Dermis microvascular lymphatic vessel endothelial cell (primary cell): ENCODE measurements at places on chromosomes 12 and 14. TPM values are rescaled to one million over a fixed set of nuclear protein-coding genes. Genes with fewer than 3 reads are reported as not detected.

GRCh38 chr14:46574221-46574977 lies 77.2 kb downstream of the RPL10L start:
- DNase-seq, result peak; percentile 64

SOAT2 gene
- total RNA-seq, result not detected in 2 replicates

DNA sequence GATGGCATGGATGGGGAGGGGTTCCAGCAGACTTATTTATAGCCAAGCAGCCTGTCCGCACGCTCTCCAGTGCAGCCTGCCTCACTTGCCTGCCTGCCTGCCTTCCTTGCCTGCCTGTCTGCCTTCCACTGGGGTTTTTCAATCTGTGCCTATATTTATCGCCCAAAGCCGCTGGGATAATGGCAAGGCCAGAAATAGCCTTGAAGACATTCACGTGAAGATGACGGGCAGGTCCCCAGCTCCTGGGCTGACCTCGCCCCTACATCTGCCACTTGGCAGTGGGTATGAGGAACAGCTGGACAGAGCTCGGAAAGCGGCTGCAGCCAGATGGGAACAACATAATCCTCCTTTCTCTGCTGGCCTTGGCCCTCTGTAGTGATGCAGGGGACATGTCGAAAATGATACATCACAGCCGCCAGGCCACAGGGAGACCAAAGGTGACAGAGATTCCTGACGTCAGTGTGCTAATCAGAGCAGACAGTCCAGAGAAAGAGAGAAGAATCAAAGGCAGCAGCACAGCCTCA lies 53.3 kb downstream of the PITPNM2 start:
- DNase-seq, result no peak

- DNase-seq, result no peak
These were observed 16.1 kb downstream of the TAMALIN start for GRCh38 chr12:52022841-52023181.

DNA sequence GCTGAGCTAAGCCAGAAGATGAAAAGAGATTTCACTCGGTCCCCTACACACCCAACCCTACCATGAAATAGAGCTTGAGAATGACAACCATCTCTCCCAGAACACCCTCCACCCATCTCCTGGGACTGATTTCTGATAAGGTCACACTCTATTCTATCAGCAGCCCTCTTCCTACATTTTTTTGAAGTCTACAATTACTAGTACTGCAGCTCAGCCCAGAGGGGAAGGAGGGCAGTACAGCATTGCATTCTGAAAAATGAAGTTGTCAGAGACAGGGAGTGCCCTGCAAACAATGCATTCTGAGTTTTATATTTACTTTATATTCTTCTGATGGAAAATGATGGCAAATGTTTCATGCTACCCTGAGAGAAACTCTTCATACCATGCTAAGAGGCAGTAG lies 318.5 kb downstream of the BCAT1 start:
- no peak for DNase-seq

DNA sequence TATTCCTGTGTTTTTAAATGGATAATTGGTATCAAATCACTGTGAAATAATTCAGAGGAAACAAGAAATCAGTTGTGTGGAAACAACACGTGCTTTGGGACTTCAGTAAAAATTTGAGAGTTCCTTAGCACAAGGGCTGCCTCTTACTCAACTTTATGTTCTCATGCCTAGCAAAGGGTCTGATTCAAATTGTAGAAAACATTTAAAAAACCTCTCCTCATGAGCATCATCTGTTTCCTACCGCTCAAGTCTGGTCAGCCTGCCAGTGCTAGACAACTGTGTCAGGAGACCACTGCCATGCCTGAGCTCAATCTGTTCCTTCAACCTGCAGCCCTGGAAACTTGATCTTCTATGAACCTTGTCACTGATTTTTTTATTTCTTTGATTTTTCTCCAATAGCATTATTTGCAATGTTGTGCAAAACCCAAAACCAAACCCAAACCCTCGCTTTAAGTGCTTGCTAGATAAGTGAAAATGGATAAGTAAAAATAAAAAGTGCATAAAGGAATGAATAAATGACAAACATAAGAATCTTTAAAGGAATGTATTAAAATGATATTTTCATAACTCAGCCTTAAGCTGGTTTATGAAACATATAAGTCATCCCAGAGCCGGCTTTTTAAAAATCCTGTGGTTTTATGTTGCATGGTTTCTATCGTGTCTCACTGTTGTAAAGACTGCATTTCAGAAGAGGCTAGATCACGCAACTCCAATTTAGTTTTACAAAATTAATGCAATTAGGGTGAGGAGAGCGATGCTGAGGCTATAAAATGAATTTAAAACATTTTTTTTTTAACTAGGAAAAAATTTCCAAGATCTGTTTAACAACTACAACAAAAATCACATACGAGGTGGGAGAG lies 361.2 kb upstream of the PDE3A start:
- no peak for DNase-seq

PPP1R13B gene
- 9.1 and 14.7 TPM in 2 replicates for total RNA-seq

HOXC4 gene
- total RNA-seq, result not detected in 2 replicates

- no peak for DNase-seq
These were observed 35.3 kb downstream of the MAP1LC3B2 start for GRCh38 chr12:116594325-116595038.

- DNase-seq, result no peak
These were observed 96.2 kb downstream of the CPSF2 start for GRCh38 chr14:92217936-92218335.

- no peak for DNase-seq
These were observed 1.6 kb downstream of the CMKLR1 start for GRCh38 chr12:108337235-108338223.

- DNase-seq, result peak; percentile 61
These were observed 12.1 kb upstream of the ATP23 start for GRCh38 chr12:57929092-57929830.

LGR5 gene
- total RNA-seq, result not detected in 2 replicates

DNA sequence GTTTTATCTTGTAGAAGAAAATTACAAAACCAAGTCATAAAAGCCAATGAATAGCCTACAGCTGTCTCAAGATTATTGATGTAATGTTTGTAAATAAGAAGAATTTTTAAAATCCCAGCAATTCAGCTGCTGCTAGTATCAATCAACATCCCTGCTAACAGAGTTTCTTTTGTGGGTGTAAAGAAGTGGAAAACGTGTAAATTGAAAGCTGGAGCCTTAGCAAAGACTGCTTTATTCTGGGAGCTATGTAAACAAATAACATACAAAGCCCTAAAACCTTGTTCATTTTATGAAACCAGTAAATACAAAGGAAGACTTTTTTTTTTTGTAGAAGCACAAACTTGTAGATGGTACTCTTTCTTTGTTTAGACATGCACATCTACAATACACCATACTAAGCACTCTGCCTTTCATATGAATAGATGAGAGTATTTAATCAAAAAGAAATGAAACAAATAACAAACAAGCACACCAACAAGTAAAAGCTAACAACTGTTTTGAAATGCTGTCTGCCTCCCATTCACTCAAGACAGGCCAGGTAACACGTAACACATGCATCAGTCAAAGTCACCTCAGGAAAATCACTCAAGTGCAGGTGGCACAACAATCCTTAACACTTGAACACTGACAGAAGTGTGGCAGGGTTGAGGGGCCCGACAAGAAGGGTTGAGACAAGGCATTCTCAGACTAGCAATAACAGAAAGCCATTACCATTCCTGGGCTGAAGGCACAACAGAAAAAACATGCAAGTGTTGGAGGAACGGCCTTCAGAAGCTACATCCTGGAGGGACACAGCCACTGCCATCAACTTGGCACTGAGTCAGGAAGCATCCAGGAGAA lies 1364.0 kb upstream of the SEL1L start:
- DNase-seq, result no peak

DNA sequence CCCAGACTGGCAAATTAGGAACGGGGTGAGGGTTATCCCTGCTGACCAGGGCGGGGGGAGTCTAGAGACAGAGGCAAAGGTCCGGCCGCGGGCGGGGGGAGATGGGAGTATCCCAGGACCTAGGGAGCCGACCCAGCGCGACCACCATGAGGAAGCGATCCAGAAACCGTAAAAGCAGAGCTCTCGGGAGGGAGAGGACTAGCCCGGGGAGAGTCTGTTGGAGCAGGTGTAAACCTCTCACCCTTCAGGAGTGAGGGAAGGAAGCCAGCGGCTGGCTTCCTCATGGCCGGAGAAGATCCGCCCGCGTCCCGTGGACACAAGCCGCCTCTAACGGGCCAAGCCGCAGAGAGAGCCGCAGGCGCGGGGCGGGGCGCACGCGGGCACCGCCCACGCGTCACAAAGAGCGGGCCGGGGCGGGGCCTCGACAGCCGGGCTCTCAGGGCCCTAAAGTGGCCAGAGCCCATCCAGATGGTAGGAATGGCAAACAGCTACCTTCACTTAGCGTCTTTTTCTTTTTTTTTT lies at the start of gene ACRBP:
ACRBP (minus strand) TSS at position 350 of the 522 bp plus-strand sequence; CDS start at position 284, 66 bp downstream.
- DNase-seq, result peak; percentile 71

SAMD4A gene
- 20.8 and 32.2 TPM in 2 replicates for total RNA-seq

GRCh38 chr14:64510825-64511671 lies 6.5 kb downstream of the ZBTB1 start:
- peak; percentile 45 for DNase-seq

DNA sequence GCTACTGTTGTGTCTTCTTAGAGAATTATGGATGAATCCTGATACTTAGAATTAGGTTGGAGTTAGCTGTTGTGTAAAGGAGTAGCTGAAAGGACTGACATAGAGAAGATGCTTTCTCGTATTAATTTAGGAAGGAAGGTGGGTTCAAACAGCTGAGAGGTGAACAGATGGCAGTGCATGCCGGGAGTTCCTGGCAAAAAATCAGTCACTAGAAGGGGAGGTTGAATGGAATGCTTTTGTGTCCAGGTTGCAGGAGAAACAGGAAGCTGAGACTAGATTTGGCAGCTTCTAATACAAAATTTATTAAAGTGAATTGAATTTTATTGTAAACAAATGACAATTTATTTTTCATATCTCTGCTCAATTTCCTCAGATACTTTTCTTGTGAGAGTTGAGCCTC lies 70.8 kb downstream of the BTG1 start:
- DNase-seq, result peak; percentile 56

DNA sequence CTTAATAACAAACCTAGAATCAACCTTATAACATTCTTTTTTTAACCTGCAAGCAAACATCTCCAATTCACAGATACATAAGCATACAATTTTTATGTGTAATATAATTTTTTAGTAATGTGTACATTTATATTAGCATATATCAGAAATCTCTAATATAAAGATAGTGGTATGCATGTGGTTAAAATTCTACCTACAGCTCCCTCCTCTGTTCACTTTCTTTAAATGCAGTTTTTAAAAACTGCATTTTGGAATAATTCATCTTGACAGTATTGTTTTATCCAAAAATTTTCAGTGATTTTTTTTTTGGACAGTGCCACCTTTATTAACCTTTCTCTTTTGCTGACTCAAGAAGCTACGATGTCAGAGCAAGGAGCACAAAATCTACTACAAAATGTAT lies 13.2 kb upstream of the RXYLT1 start:
- no peak for DNase-seq

GRCh38 chr12:120397824-120398540 lies 29.0 kb upstream of the MSI1 start:
- DNase-seq, result no peak

DNA sequence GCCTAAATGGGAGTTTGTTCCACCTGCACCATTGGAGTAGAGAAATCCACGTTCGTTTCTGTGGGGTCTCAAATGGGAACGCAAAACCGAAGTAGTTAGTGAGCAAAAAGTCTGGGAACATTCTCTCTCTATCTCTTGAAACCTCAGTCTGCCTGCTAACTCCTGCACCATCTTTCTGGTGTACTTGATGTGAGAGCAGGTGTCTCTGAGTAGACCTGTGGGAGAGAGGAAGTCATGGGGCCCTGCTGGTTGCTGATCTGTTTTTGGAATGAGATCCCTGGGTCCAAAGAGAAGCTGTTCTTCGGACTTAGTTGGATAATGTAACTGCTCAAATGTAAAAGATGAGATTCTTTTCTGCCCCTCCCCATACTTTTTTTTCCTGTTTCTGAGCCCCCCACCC lies 57.3 kb downstream of the MAX start:
- no peak for DNase-seq

- no peak for DNase-seq
These were observed 65.4 kb upstream of the AMIGO2 start for GRCh38 chr12:47145188-47145587.

GRCh38 chr12:130117233-130117632 lies 45.0 kb upstream of the FZD10 start:
- no peak for DNase-seq

BDKRB1 gene
- not detected in 2 replicates for total RNA-seq

GRCh38 chr14:98018628-98019027 lies 1221.4 kb downstream of the VRK1 start:
- no peak for DNase-seq

GRCh38 chr14:90373887-90374286 lies 22.9 kb upstream of the CALM1 start:
- DNase-seq, result no peak

GRCh38 chr12:3802721-3803120 lies 49.8 kb upstream of the CRACR2A start:
- DNase-seq, result no peak

- DNase-seq, result no peak
These were observed 2.7 kb downstream of the TMEM119 start for GRCh38 chr12:108594960-108595710.

DNA sequence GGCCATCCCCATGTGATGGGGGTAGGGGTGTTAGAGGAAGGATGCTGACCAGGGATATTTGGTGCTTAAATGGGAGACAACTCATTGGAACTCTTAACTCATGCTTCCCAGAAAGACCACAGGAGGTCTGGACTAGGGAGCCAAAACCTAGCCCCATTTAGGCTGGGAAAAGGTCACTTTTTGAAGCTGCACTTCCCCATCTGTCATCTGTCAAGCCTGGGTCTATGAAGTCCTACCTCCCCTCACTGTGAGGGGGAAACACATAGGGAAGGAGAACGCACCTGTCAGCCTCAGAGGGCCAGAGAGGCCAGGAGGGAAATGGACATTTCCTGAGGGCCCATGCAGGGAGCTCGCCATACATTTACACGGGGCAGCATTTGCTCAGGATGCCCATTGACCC lies 321.0 kb downstream of the BCL11B start:
- DNase-seq, result no peak

DLGAP5 gene
- total RNA-seq, result 8.7 and 33.6 TPM in 2 replicates

DNA sequence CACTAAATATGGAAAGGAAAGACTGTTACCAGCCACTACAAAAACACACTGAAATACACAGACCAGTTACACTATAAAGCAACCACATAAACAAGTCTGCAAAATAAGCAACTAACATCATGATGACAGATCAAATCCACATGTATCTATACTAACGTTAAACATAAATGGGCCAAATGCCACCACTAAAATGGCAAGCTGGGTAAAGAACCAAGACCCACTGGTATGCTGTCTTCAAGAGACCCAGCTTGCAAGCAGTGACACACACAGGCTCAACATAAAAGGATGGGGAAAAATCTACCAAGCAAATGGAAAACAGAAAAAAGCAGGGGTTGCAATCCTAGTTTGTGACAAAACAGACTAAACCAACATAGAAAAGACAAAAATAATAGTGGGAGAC lies 260.9 kb upstream of the SSTR1 start:
- no peak for DNase-seq

GRCh38 chr12:121334513-121335343 lies 17.5 kb downstream of the ANAPC5 start:
- DNase-seq, result peak; percentile 40

- DNase-seq, result no peak
These were observed 167.0 kb downstream of the EFCAB11 start for GRCh38 chr14:89787525-89787924.
